ENCODE measurements at places on chromosomes 11 and 22.

DNA sequence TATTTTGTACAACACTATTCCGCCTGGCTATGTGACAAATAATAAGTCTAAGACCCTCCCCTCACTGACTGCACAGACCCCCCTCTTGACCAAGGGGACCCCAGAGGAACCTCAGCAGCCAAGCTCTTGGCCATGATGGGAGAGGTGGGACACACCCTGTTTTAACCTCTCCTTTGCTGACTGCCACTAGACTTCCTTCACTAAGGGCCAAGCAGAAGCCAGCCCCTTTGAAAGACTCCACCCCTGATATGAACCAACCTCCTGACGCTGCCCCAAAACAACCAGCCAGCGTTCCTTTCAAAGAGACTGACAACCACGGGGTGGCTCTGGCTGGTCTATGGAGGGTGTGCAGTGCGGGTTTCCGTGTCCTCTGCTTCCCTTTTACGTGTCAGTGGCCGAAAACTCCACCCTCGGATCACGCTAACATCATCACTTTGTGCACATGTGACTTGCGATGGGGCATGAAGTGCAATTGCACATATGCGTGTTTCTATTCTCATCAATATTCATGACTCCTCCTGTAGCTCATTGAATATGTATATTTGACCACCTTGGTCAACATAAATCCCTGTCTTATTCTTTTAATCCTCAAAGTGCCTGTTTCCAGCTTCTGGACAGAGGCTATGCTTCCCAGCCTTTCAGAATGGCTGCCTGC is 643.9 kb downstream of the TBC1D22A start:
- no peak for DNase-seq

DNA sequence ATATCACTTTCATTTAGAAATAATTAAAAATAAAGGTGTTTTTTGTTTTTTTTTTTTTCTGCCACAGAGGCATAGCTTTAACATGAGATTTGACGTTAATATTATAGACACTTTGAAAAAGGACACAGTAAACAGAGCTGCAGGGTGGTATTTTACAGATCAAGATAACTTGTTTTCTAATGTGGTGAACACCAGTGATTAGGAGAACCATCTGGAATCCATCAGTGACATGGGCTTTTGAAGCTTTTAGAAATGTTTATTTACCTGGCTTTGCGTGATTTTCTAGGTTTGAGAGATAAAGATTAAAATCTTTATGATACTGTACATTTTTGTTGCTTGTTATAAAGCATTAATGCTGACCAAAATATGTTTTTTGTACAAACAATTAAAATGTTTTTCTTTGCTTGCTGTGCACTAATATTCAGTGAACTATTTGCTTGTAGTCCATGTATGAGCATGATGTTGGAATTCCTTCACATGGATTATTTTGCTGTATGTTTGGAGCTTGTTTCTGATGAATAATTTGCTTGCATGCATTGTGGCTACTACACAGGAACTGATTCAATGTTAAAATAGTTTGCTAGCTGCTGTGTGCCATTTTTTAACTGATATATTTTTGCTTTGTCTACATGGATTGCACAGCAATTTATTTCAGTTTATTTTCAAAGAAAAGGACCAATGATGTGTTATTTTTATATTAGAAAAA is 352.1 kb upstream of the NARS2 start:
- DNase-seq: no peak

DNA sequence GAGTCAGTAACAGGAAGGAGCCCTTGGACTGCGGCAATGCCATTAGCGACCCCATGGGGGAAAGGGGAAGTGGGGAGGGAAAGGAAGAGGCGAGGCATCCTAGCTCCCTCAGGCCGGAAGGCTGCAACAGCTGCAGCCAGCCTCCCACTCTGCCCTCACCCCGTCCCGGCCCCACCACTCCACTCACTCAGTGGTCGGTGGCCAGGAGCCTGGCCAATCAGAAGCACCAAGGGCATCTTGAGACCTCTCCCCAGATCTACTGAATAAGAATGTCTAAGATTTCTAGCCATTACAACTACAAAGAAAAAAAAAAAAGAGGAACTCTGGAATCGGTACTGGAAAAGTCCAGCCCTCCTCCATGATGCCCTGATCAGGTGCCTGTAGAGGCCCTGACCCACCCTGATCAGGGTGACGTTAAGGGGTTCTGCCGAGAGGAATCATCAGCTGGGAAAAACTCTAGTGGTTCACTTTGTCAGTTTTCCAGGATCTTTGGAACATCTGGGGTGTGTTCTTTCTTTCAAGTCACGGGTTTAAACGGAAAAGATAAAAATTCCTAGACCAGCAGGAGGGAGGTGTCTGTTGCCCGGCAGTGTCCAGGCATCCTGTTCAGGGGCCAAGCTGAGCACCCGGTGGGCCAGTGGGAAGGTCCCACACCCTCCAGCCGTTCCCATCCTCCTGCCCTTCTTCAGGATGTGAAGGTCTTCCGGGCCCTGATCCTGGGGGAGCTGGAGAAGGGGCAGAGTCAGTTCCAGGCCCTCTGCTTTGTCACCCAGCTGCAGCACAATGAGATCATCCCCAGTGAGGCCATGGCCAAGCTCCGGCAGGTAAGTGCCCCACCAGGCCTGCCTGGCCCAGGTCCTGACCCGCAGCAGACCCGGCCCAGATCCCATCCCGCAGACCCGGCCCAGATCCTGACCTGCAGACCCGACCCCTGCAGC is 14.4 kb downstream of the OAF start:
- no peak for DNase-seq

- no peak for DNase-seq
Measured at GRCh38 chr22:42637555-42637954, 2.8 kb downstream of the ATP5MGL start.

- no peak for DNase-seq
Measured at GRCh38 chr11:121449123-121449522, 3.0 kb upstream of the SORL1 start.

GRCh38 chr11:65915821-65916251 is 3.0 kb downstream of the C11orf68 start:
- DNase-seq: no peak

- no peak for DNase-seq
Measured at GRCh38 chr11:107704451-107704850, 7.4 kb downstream of the SLN start.

DNA sequence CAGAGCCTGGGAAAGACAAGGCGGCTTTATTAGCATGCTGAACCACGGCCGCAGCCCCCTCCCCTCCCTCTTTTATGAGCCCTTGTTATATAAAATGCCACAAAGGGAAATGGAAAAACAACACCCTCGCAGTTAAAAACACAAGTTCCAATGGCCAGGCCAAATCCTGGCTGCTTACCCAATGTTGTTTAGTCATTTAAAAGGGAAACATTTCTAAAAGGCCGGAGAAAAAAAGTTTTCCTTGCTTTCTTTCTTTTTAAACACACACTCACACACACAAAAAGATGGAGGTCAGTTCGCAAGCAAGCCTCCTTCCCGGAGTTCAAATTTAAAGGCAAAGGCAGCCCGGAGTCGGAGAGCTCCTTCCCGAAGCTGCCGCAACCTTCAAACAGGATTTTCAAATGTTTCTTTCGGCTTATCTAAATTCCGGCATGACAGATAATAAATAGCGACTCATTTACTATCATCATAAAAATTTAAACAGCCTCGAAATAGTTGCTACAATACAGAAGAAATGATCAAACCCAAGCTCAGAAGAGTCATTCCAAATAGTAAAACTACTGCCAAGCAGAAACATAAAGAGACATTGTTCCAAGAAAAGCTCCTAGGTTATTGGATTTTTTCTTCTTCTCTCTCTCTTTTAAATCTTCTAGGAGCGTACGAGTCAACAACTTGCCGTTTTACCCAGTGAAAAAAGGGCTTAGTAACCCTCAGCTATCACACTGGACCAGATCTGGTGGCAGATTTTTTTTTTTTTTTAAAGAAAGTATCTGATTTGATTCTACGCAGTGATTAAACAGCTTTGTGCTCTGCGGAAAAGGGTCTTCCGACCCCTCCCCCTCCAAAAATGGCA is 3.5 kb downstream of the PHF21B start:
- no peak for DNase-seq

DNA sequence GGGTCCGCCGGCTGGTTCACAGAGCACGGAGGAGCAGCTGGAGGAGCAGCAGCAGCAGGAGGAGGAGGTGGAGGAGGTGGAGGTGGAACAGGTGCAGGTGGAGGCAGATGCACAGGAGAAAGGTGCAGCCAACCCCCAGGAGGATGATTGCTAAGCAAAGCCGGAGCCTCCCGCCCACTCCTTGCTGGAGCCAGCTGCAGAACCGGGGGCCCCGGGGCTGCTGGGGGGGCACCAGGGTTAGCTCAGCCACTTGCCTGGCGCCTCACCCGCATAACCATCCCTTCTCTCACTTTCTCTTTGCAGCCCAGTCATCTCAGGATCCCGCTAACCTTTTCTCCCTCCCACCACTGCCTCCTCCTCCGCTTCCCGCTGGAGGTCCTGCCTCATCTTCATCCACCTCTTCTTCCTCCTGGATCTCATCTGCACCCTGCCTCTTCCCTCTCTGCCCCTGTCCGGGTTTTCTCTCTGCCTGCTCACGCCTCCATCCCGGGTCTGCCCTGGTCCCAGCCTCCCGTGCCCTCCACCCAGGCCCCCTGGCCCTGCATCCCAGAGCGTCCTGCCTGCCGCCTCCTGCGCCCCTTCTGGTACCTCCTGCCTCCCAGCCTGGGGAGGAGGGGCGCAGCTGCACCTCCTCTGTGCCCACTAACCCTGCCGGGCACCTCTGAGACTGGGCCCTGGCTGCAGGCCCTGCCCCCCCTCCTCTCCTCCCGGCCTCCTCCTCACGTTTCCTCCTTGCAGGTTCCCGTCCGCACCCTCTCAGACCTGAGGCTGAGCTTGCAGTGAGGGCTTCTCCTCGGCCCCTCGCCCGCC is 9.5 kb downstream of the KCTD17 start:
- no peak for DNase-seq

- DNase-seq: no peak
Measured at GRCh38 chr22:46774253-46774979, 12.0 kb downstream of the TBC1D22A start.

- peak; percentile 59 for DNase-seq
Measured at GRCh38 chr11:18384157-18384641, 10.2 kb upstream of the LDHA start.

- no peak for DNase-seq
Measured at GRCh38 chr11:114050258-114050927, 9.1 kb upstream of the ZBTB16 start.

DNA sequence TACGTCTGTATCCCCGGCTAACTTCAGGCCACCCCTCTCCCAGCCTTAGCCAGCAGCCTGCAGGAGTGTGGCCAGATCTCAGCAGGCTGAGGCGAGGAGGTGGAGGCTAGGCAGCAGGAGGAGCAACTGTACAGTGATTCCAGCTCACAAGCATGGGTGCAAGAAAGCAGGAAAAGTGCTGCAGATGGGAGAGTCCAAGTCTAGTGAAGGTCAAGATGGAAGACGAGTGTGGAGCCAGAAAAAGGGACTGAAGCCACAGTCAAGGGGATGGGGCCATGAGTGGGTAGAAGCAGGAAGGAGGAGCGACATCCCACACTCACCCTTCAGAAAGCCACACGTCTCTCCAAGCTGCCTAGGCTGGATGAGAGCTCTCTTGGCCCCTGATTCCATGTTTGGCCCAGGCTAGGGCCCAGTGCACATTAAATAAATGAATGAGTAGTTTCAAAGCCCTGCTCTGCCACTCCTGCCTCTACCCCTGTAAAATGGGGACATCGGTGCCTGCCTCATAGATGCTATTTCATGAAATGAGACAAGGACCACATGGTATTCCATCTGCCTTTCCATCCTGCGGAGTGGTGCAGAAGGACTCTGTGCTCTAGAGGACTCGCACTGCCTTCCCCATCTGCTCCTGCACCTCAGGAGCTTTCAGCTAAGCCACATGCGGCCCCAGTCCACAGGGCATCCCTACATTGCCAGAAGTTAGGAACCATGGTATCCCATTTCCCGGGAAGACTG is 2.9 kb downstream of the YDJC start:
- no peak for DNase-seq

DNA sequence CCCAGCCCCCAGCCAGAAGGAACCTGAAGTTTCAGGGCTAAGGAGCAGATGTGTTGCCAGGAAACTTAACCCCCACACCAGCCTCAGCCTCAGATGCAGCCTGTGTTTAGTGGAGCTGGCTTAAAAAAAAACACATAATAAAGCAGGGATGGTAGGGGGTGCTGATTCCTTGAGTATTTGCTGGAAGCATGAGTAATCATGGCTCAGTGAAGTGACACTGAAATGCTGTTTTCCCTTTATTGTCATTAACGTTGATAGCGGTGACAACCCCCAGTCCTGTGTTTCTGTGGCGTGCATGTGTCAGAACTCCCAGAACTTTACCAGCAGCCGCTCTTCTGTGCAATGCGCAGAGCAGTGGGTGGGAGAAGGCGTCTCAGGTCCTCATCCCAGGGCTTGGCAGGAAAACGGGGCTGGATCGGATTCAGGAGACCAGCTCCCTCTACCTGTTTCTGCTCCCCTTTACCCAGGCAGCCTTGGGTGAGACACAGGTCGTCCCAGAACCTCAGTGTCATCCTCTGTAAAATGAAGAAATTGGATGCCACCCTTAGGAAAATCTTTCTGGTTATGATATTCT is 1282.1 kb downstream of the TBC1D22A start:
- DNase-seq: no peak

DNA sequence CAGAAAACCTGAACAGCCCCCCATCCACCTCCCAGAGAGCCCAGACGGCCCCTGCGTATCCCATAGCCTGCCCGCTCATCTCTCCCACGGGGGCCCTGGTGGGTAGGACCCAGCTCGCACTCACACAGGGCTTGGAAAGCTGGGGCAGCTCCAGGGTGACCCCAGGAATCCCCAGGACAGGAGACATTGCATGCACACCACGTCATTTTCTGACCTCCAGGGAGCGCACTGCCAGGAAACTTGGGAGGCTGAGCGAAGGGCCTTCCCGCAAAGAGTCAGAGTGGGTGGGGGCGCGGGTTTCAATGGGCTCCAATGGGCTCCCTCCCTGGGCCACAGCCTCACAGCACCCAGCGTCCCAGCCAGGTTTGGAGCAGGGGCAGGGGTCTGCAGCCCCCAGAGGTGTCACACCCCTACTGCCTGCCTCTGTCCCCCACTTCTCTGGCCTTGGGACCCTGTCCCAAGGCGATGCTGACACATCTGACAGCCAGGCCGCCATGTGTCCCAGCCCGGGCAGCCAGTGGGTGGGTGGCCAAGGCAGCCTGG is 8.2 kb upstream of the SYT8 start:
- DNase-seq: peak; percentile 47

DNA sequence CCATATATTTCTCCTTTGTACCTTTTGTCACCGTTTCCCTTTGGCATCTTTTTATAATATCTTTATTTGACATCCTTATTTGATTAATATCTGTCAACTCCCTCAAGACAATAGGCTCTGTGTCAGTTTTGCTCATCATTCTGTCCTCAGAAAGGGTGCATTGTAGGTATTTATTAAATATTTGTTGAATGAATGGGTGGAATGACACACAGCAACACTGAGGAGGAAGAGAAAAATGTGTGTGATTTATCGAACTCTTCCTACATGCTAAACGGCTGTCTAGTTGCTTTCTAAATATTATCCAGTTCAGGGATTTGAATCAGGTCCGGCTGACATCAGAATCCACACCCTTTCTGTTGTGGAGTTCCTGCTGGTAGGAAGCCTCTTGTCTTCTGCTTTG is 98.2 kb downstream of the NAV2 start:
- no peak for DNase-seq

Measured in WERI-Rb-1 (cell line).